Activated T-cell treated with anti-CD3 and anti-CD28 coated beads, Interleukin-2, amount 50 U/mL, for 24 hours (primary cell): ENCODE measurements at places on chromosomes 6 and 20.
A peak's percentile ranks its signal among the peaks of the same experiment; 100 is the strongest.

GRCh38 chr6:17885889-17886576 is 101.4 kb downstream of the KIF13A start:
- no peak for DNase-seq

GRCh38 chr6:42025845-42026243 is 24.5 kb upstream of the TAF8 start:
- DNase-seq: no peak

DNA sequence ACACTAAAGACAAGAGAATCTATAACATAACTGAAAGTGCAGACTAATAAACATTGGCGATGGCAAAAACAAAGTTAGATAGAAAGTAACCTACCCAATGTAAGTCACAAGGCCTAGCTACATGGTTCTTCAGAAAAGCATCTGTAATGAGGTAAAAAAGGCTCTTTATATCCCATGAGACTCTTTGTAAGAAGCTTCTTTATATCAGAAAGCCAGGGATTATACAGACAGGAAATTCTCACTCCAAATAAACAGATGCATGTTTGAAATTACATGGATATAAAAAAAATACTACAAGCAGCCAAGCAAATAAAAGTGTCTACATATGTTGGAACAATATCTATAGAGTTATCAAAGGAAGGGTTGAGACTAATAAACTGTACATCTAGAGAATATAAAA is 284.9 kb upstream of the NRSN1 start:
- no peak for DNase-seq

- DNase-seq: no peak
These were observed 77.0 kb downstream of the ADTRP start for GRCh38 chr6:11701573-11701972.

DNA sequence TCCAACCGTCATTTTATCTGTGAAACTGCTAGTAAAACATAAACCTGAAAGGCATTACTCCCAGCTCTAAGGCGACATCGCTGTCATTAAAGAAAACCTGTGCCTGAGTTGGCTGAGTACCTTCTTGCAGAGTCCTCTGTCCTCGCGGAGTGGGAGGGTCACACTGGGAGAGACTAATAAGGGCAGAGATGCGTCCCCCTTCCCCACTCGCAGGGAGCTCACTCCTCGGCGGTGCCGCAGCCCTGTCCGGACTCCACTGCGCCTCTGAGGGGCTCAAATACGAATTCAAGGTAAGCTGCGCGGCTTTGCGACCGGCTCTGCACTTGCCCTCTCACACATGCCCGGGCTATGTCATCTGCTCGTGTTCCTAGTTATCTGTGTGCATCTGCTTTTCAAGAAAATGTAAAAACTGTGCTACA is at the start of gene COL19A1:
Gene COL19A1, plus strand, starts transcription at position 206 of the 419 bp plus-strand sequence. CDS start 13,012 bp downstream, outside the sequence.
- DNase-seq: peak; percentile 63

GRCh38 chr6:152089992-152090391 is 282.5 kb downstream of the ESR1 start:
- no peak for DNase-seq

DNA sequence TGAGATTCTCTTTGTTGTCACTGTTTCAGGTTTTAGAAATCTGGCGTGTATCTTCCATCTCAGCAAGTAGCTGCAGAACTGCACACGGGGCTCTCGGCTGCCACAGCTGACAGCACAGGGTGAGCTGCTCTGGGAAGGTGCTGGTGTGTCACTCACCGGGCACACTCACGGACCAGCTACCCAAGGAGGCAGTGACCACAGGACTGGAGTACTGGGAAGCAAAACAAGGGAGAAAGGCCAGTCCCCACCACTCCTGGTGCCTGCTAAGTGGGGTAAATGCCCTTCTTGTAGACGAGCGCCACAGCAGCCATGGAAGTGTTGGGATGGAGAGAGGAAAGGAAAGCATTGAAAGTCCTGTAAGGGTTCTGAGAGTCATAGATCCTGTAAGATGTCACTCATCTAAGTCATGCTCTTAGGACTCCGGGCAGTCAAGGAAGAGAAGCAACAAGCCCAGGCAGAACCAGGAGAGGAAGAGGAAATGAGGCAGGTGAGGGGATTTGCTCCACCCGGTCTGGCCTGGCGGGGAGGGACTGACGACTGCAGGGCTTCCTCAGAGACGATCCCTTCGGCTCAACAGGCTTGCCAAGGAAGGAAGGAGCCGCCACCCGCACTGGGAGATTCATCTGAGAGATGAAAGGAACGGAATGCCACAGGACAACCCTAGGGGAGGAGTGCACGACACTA is 48.1 kb downstream of the PRDM1 start:
- no peak for DNase-seq

- peak; percentile 17 for DNase-seq
These were observed 1.9 kb downstream of the MCCD1 start for GRCh38 chr6:31530659-31531058.

GRCh38 chr20:57966620-57967019 is 256.8 kb upstream of the PMEPA1 start:
- DNase-seq: no peak

DNA sequence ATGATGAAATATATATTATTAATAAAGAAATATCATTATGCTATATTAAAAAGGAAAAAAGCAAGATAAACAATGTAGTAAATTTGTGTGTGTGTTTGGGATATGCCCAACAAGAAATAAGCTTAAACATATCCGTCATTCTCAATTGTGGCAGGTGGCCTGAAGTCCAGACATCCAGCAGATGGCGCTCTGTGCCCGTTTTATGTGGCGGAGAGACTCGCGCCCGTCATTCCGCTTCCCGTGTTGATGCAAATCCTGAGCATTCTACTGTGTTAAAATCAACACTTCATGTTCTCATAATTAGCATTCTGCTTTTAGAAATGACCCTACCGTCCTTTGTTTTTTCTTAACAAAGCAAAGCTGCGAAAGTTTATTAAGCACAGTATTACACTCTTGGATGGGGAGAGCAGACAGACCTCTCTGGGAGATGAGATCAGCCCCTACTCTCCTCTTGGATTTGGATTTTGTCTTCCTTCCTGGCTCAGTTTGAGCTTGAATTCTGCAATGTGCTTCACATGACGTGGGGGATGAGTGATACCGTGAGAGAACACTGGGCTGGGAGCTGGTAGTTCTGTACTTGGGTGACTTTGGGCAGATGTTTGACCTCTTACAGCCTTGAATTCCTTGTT is 125.8 kb downstream of the MCHR2 start:
- peak; percentile 79 for DNase-seq

DNA sequence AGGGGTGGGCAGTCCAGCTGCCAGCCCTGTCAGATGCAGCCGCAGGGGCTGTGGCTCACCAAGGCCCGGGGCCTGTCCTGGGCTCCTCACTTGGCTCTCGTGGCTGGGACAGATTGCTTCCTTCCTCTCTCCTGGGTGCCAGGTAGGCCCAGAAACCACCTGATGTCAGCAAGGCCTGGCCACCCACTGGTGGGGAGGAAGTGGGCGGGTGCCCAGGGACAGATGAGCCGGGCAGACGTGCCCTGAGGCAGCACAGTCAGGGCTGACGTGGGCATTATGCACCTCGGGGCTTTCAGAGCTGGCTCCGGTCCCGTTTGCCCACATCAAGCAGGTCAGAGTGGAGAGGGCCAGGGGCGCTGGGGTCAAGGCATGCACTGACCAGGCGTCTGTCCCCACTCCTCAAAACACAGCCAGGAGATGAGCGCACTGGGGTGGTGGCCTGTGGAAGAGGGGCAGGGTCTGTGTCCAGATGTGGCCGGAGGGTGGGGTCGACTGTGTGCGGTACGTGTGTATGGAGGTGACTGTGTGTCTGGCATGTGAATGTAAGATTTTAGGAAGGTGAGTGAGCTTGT is 133.2 kb upstream of the PTPN1 start:
- no peak for DNase-seq

DNA sequence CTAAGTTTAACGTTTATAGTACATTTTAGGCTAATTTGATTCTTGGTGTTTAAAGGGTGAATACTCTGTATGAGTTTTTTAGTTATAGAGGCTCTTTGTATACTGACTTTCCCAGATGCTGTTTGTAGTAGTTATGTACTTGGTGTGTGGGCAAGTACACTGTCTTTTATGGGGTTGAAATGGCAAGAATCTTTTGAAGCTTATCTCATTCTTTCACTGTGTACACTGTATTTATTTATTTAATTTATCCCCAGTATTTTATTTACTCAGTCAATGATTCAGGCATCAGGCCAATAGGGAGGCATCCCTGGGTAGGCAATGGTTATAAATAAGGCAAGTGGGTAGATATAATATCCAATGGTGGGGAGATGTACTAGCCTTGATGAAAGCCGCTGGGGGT is 277.0 kb upstream of the PTCHD4 start:
- DNase-seq: no peak

DNA sequence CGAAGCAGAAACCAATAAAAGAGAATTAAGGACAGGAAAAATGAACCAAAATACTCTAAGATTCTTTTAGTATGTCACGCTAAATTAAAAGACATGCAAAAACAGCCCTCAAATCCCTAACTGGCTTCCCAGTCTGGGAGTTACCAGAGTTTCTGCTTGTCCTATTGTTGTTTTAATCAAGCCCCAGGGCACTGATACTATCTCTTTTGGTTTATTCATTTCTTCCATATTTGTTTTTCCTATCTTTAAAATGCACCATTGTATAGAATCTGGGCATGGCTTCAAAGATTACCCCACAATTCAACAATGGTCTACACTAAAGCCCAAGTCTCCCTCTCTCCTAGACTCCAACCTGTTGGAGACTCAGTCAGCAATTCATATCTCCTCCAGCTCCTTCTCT is 169.1 kb downstream of the MYLK4 start:
- DNase-seq: no peak

GRCh38 chr6:150091476-150091875 is 22.6 kb upstream of the ULBP3 start:
- no peak for DNase-seq

DNA sequence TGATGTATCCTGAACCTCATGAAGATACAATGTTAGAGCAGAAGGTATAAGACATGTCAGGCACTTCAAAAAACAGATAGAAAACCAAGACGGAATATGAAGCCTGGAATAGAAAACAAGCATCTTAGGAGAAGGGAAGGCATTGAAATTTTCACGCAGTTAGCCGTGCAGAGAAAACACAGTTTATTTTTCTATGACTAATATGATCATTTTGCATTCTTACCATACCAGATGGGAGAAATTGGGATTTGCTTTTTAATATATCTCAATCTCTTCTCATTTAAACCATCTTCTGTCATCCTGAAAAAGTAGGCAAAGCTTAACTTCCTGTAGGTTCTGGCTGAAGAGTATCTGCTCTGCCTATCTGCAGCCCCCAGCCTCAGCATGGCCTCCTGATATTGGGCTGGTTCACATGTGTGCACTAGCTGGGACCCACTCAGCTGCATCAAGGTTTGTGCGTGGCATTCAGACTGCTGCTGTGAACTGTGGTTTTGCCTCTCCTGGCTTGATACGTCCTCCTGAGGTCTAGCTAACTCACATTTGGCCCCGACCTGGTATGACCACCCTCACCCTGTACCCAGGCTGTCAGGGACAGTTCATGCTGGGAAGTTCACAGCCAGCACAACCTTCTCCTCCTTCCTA is 392.5 kb upstream of the SASH1 start:
- no peak for DNase-seq

- DNase-seq: no peak
These were observed 28.5 kb downstream of the RSPO3 start for GRCh38 chr6:127146932-127147331.

DNA sequence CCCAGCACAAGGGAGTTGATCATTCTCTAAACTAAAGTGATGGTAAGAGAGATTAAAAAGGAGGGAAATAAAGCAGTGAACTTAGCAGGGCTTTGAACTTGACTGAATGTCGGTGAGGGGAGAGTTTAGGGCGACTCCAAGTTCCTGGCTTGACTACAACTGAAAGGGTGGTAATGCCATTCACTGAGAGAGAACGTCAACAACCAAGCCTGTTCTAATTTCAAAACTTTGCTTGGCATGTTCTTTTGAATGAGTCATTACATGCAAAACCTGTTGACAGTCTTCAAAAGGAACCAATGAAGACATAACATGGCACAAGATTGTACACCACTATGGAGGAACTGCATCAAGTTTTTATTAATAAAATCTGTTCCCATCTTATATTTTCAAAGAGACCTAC is 10.3 kb upstream of the MYB start:
- no peak for DNase-seq

GRCh38 chr20:3245156-3245555 is 6.2 kb upstream of the SLC4A11 start:
- no peak for DNase-seq

DNA sequence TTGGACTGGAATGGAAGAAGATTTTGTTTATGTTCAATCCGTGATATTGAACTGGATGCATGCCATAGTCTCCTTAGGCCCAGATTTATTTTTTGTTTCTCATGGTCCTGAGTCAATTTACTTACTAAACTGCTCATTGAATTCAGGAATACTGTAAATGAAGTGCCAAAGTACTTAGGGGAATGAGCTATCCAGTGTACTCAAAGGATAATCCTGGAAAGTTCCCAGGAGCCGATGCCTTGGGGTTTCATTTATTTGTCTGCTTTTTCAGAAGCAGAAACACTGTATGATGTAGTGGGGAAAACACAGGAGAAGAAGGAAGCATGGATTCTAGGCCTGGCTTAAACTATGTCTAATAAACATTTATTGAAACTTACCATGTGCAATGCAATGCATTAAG is 56.1 kb upstream of the THEMIS start:
- no peak for DNase-seq

DNA sequence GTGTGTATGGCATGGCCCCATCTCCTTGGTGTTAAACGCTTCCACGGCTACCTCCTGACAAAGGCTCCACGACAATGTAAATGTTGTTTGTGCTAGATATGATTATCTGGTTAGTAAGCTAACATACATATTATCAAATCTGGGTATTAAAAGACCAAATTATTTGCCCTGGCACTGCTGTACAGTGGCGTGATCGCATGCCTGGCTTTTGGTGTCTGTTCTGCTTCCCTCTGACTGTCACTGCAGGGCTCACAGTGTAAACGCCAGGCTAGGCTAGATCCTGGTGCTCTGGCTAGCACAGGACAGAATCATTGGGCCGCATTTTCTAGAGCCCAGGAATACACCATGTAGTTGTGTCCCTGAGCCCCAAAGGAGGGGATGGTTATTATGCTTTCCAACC is 38.7 kb downstream of the CD164 start:
- DNase-seq: no peak

- DNase-seq: no peak
These were observed 391.1 kb upstream of the HSF2 start for GRCh38 chr6:122008101-122008999.

GRCh38 chr6:135328136-135328535 is 147.0 kb downstream of the MYB start:
- no peak for DNase-seq

- DNase-seq: no peak
These were observed 33.9 kb downstream of the FOXO3 start for GRCh38 chr6:108594640-108595039.
